Esophagus squamous epithelium (tissue), 5 donors: ENCODE measurements at places on chromosomes 13 and 19.

GRCh38 chr19:16508546-16508945 is 12.4 kb downstream of the C19orf44 start:
- no peak for DNase-seq

- DNase-seq: no peak
Measured at GRCh38 chr19:5125797-5126497, 157.0 kb downstream of the KDM4B start.

- DNase-seq: no peak
Measured at GRCh38 chr19:1471515-1472160, 7.4 kb downstream of the C19orf25 start.

- DNase-seq: no peak
Measured at GRCh38 chr13:43730642-43731041, 56.1 kb downstream of the ENOX1 start.

DNA sequence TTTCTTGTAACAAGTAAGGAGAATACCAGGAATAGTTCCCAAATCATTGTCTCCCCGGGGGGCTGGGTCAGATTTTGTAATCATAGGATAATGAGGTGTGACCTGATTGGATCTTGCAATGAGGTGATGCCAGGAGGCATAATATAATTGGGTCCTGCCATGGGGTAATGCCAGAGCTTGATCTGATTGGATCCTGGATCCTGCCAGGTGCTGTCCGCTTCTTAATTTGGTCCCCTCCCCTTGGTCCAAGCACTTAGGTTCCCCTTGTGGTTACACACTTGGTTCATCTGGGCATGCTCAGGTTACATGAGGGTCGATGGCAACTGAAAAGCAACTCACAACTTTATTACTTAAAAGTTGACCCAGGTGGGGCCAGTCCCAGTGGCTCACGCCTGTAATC is 20.1 kb downstream of the RASL11A start:
- no peak for DNase-seq

GRCh38 chr13:75325711-75326110 is 156.3 kb downstream of the TBC1D4 start:
- DNase-seq: no peak

DNA sequence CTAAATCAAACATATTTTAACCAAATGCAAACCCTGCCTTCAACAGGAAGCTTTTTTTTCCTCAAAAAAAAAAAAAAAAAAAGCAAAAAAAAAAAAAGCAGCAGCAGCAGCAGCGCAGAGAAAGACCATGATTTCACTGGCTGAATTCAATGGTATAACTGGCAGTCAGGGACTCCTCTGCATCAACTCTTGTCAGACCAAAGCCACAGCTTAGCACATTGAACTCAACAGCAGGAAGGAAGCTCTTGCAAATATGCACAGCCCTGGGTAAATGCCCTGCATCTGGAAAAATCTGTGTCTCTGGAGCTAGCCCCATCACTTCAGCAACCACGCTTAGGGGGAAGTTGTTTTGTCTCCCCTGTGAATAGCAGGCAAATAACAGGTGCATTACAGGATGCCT is 17.6 kb upstream of the DHRS12 start:
- DNase-seq: no peak

DNA sequence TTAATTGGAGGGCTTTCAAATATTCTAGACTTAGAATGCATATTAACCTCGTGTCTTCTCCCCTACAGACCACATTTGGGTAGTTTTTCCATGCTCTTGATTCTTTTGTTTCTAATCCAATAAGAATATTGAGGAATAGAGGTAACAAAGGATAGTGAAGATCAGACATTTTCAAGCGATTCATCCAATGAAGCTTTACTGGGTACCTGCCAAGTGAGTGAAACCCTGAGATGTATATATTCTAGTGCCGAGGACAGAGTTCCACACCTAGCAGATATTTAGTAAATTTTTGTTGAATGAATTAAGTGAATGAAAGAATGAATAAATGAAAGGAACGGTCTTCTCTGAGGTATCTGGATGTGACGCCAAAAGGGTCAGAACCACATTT is 442 bp upstream of the RFC3 start:
- no peak for DNase-seq
